ENCODE measurements at places on chromosomes 16 and 17. TPM values are rescaled to one million over a fixed set of nuclear protein-coding genes. Genes with fewer than 3 reads are reported as not detected.

The ATP6V0D1 gene
- 25.0 TPM for total RNA-seq

The C16orf74 gene
- total RNA-seq: not detected

The AOC3 gene
- 1.6 TPM for total RNA-seq

DNA sequence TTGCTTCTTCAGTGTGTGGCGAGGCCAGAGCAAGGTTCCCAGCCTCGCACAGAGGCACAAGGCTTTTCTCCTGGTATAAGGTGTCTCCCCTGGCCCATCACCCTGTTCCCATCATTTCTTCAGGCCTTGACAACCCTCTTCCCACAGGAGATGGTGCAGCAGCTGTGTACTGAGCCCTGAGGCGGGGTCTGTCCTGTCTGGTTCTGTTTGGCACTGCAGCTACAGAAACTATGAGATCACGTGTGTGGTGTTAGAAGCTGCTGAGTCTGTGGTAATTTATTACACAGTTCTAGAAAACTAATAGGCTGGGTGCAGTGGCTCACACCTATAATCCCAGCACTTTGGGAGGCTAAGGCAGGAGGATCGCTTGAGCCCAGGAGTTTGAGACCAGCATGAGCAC is 7.2 kb downstream of the PLA2G15 start:
- no peaks in the 10 kb centered on the region for H3K27me3 ChIP-seq
- peaks cover 16% of the 10 kb centered on the region for H3K36me3 ChIP-seq
- no peak overlapping the region for H3K27ac ChIP-seq
- H3K4me3 ChIP-seq: no peak overlapping the region

DNA sequence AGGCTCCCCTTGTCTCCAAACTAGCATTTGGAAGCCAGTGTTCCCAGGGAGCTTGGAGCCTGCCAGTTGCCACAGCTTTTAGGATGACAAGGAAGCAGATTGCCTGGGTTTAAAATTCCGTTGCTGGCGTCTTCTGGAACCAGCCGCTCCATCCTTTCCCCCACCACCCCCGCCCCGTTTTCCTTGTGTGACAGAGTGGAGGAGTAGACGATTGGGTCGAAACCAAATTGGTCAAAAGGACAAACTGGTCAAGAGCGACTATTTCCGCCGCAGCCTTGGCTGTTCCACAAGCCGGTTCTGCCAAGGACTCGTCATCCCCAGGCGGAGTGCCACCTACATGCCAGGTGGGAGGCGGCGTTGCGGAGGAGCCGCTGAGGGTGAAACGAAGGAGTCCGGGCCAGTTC is 91.1 kb downstream of the RPA1 start:
- H3K27ac ChIP-seq: no peak overlapping the region

DNA sequence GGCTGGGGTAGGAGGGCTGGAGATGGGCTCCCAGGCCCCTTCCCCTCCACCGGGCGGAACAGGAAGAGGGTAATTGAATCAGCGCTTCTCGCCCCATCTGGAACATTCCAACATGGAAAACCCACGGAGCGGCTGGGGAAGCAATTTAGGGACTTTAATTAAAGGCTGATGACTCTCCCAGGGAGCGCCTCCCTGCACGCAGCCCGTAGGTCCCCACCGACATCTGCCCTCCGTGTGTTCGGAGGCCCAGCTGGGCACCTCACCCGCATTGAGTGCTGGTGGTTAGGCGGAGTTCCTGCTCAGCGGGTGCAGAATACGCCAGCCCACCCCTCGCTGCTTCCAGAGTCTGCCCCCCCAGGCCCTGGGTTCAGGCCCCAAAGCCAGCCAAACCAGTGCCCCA is 10.0 kb downstream of the HS3ST6 start:
- DNase-seq: no peak
- peaks cover 12% of the 10 kb centered on the region for H3K27me3 ChIP-seq
- no peak overlapping the region for H3K4me3 ChIP-seq
- no peaks in the 10 kb centered on the region for H3K36me3 ChIP-seq
- no peaks in the 10 kb centered on the region for H3K4me1 ChIP-seq

GRCh38 chr17:2947996-2948550 is 115.3 kb downstream of the OR1D5 start:
- no peak overlapping the region for H3K4me3 ChIP-seq
- H3K27ac ChIP-seq: no peak overlapping the region
- no peaks in the 10 kb centered on the region for H3K27me3 ChIP-seq
- no peaks in the 10 kb centered on the region for H3K36me3 ChIP-seq
- peaks cover 20% of the 10 kb centered on the region for H3K4me1 ChIP-seq

DNA sequence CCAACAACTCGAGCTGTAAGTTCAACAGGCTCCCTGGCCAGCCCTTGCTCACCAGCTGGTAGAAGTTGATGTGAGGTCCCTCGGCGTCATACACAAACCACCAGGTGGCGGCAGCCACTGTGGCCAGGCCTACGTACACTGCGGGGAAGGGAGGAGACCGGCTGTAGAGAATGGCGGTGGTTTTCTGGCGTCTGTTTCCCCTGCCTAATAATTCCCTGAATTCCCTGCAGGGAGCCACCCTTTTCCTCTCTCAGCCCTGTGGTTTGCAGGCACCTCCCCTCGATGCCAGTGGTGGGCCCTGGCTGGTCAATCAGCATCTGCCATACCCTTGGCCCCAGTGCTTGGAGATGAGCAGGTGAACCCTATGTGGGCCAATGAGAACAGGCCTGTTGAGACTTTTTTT is 18.9 kb upstream of the P2RX1 start:
- H3K27ac ChIP-seq: no peak overlapping the region
- no peaks in the 10 kb centered on the region for H3K4me1 ChIP-seq
- DNase-seq: peak; percentile 40
- peaks cover 42% of the 10 kb centered on the region for H3K36me3 ChIP-seq
- no peaks in the 10 kb centered on the region for H3K27me3 ChIP-seq
- H3K4me3 ChIP-seq: no peak overlapping the region

DNA sequence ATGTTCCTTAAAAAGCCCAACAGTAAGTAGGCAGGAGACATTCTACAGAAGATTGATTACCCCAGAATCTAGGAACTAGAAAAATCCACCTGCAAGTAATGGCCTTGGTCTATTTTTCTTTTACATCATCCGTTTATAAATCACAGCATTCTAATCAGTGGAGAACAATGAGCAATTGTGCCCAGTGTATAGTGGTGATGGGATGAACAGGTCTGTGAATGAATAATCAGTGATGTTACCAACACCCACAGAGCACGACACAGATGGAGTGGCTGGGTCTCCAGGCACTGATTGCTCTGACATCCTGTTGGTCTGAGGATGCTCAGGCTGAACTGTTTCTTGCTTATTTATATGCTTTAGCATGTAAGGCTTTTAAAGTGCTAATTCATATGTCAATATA is 1251.2 kb upstream of the CDH8 start:
- no peak for DNase-seq
- no peak overlapping the region for H3K4me3 ChIP-seq
- no peaks in the 10 kb centered on the region for H3K4me1 ChIP-seq
- H3K36me3 ChIP-seq: no peaks in the 10 kb centered on the region
- H3K27ac ChIP-seq: no peak overlapping the region
- no peaks in the 10 kb centered on the region for H3K27me3 ChIP-seq

DNA sequence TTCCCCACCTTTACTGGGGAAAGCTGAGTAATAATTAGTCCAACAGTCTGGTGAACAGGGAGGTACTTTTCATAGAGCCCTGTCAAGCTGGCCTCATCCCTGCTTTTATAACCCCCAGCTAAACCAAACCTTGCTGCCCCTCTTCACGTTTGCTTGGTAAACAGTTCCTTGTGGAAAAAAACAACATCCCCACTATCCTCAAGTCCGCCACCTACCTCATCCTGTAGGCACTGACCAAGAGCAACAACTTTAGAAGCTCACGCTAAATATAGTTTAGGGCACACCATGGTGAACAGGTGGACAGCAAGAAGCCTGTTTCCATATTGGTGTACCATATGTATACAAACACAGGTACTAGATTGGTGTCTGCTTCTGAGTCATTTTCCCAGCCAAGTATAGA is 16.5 kb downstream of the NFE2L1 start:
- no peak overlapping the region for H3K27ac ChIP-seq
- no peak overlapping the region for H3K4me3 ChIP-seq
- peaks cover 40% of the 10 kb centered on the region for H3K36me3 ChIP-seq

DNA sequence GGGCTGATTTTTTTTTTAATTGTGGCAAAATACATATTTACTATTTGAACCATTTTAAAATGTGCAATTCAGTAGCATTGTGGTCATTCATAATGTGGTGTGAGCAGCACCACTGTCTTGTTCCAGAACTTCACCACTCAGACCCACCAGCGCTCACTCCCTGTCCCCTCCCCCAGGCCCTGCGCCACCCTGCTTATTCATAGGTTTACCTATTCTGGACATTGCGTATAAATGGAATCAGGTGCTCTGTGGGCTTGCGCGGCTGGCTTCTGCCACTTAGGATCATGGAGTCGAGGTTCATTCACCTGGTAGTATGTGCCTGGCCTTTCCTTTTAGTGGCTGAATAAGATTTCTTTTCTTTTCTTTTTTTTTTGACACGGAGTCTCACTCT is 59.4 kb downstream of the NT5M start:
- H3K4me1 ChIP-seq: no peaks in the 10 kb centered on the region
- peaks cover 3% of the 10 kb centered on the region for H3K27me3 ChIP-seq
- no peak overlapping the region for H3K27ac ChIP-seq
- H3K36me3 ChIP-seq: no peaks in the 10 kb centered on the region

GRCh38 chr16:67967183-67967957 is 1.1 kb downstream of the SLC12A4 start:
- peak overlapping the region; percentile 99 for H3K4me3 ChIP-seq
- H3K4me1 ChIP-seq: peaks cover 18% of the 10 kb centered on the region
- H3K27me3 ChIP-seq: no peaks in the 10 kb centered on the region
- peak overlapping the region; percentile 78 for H3K27ac ChIP-seq
- peaks cover 3% of the 10 kb centered on the region for H3K36me3 ChIP-seq

- peak overlapping the region; percentile 39 for H3K4me3 ChIP-seq
- H3K36me3 ChIP-seq: no peaks in the 10 kb centered on the region
- H3K27me3 ChIP-seq: peaks cover 25% of the 10 kb centered on the region
- peak overlapping the region; percentile 65 for H3K27ac ChIP-seq
Measured at GRCh38 chr17:72587773-72588511, 467.1 kb downstream of the SOX9 start.

DNA sequence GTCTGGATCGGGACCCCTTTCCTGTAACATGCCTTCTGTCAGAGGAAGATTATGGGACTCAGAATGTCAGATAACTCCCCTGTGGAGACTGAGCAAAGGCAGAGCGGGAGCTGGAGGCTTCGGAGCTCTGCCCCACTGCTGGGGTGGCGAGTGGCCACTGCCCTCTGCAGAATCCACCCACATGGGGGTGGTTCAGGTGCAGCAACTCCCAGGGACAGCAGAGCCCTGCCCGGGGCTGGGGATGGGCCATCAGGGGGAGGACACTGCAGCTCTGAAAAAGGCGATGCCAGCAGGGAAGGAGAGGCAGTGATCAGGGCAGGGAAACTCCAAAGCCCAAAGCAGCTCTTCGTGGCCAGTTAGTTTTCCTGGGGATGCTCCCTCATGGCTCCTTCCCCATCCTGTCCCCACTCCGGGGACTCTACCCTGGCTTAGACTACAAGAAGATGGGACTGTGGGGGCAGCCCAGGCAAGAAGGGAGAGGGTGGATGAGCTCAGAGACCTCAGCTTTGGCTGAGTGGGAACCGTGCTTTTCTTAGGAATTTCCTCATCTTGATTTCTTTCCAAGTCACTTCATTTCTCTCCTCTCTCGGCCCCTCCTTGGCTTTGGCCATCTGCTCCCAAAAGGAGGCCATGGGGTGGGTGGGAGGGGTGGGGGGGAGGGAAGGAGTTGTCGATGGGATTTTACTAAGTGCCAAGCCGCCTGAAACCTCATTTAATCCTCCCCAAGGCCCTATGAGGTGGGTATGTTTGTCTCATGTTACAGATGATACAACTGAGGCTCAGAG is 4.0 kb downstream of the CA4 start:
- H3K36me3 ChIP-seq: no peaks in the 10 kb centered on the region
- H3K4me3 ChIP-seq: no peak overlapping the region
- no peak overlapping the region for H3K27ac ChIP-seq

GRCh38 chr16:19805459-19806162 is 79.0 kb downstream of the GPRC5B start:
- H3K36me3 ChIP-seq: no peaks in the 10 kb centered on the region
- no peak for DNase-seq
- no peaks in the 10 kb centered on the region for H3K27me3 ChIP-seq
- peak overlapping the region; percentile 21 for H3K27ac ChIP-seq
- H3K4me3 ChIP-seq: no peak overlapping the region
- H3K4me1 ChIP-seq: peaks cover 11% of the 10 kb centered on the region

DNA sequence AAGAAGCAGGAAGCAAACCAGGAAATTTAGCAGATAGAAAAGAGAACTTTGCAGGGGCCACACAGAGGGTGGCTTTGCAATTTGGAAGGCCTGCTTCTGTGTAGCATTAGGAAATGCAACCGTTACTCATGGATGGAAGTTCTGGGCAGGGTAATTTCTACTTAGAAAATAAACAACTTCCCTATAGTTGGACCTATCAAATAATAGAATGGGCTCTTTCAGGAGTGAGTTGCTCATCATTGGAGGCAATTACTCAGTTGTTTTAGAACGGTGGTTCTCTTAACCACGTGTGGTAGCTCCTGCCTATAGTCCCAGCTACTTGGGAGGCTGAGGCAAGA is 25.8 kb upstream of the HS3ST2 start:
- H3K4me3 ChIP-seq: no peak overlapping the region
- H3K4me1 ChIP-seq: no peaks in the 10 kb centered on the region
- no peaks in the 10 kb centered on the region for H3K36me3 ChIP-seq
- no peak overlapping the region for H3K27ac ChIP-seq
- DNase-seq: no peak
- H3K27me3 ChIP-seq: peaks cover 13% of the 10 kb centered on the region

- DNase-seq: no peak
- peaks cover 42% of the 10 kb centered on the region for H3K36me3 ChIP-seq
- no peaks in the 10 kb centered on the region for H3K27me3 ChIP-seq
- H3K27ac ChIP-seq: peak overlapping the region; percentile 62
Measured at GRCh38 chr16:11727796-11728543, 14.7 kb downstream of the TXNDC11 start.

GRCh38 chr17:65037157-65037556 is 19.4 kb downstream of the GNA13 start:
- no peak overlapping the region for H3K4me3 ChIP-seq
- peaks cover 13% of the 10 kb centered on the region for H3K36me3 ChIP-seq
- H3K27me3 ChIP-seq: no peaks in the 10 kb centered on the region
- H3K27ac ChIP-seq: peak overlapping the region; percentile 33
- peaks cover 68% of the 10 kb centered on the region for H3K4me1 ChIP-seq

DNA sequence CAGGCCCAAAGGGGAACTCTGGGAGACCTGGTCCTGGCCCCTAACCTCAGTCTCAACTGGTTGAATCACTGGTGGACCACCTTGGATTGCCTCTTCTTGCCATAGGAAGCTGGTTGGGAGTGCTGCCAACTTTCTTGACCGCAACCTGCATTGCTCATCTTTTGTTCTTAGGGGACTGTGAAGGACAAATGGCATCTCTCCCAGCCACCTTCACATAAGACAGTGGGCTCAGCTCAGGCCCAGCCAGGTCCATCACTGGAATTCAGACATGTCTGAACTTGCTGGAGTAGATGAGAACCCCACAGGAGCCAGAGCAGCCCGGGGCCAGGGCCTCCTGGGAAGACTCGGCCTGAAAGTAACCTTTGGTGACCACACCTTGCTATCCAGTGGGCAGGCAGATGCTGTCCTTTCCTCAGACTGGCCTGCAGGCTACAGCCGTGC is 18.8 kb downstream of the ADORA2B start:
- H3K4me1 ChIP-seq: peaks cover 12% of the 10 kb centered on the region
- H3K27ac ChIP-seq: no peak overlapping the region
- DNase-seq: no peak
- no peak overlapping the region for H3K4me3 ChIP-seq
- no peaks in the 10 kb centered on the region for H3K36me3 ChIP-seq
- H3K27me3 ChIP-seq: peaks cover 27% of the 10 kb centered on the region
